MCF 10A (cell line): ENCODE measurements at places on chromosomes 4 and X.

GRCh38 chrX:97030947-97031346, 147.2 kb downstream of the RPA4 start:
- no peak for DNase-seq

GRCh38 chr4:177127658-177128057, 182.0 kb upstream of the NEIL3 start:
- DNase-seq = no peak

GRCh38 chr4:7980036-7980435, 40.4 kb upstream of the AFAP1 start:
- no peak for DNase-seq

DNA sequence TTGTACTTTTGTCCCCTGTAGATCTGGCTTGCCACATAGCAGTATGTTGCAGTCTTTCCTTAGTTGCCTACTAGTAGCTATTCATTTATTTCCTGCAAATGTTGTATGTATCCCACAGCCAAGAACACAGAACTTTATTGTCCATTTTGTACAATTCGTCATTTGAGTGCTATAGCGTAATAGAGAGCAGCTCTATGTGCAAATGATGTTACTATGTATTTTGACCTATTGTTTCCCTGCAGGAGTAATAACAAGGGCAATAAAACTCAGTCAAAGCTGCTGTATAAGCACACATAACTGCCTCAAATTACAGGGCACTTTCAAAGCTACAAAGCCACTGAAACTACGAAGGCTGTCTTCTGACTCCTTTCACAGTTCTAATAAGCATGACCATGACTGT, 48.1 kb downstream of the NRK start:
- DNase-seq = no peak

DNA sequence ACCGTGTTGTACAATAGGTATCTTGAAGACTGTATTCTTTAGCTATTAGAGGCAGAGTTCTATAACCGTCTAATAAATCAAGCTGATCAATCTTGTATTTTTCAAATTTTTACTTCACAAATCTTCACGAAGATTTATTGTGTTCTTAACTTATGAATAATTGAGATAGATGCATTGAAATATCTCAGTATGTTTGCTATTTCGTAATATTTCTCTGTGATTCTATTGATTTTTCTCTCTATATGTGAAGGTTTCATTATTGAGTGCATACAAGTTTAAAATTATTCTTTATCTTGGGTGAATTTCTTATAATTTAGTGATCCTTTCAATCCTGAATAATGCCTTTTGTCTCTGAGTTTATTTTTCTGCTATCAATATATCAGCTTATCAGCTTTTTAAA, 19.8 kb upstream of the SHISA3 start:
- no peak for DNase-seq

DNA sequence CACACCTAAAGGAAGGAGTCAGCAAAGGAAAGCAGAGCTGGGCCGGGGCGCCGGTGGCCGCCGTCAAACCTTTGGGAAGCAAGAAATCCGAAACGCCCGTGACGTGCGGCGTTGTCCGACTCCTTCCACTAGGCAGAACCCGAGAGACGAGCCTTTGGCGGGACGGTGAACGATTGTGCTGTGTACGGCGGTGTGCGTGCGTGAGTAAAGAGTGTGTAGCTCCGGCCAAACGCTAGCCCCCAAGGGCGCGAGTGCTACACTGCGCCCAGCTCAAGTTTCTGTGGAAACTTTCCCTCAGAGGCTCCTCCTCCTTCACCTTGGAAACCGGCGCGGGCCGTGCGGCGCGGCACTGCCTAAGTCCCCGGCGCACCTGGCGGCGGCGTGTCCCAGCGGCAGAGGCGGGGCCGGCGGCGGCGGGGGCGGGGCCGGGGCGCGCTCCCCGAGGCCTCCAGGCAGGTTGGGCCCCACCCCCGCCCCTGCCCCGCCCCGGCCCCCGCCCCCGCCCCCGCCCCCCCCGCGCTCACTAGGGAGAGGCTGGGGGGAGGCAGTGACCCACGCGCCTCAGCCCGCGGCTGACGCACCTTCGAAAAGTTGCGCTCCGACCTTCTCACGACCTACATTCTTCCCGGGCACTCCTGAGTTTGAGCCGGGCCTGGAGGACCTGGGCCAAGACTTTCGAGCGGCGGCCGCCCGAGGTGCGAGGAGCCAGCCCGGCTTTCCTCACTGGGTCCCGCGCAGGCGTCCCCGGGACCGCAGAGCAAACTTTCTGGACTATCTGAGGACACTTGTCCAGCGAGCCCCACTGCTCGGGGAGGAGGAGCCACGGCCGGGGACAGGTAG, at the start of gene FHIP1A:
TSS of gene FHIP1A (plus strand) at position 547 of the 840 bp plus-strand sequence. CDS start 157,084 bp downstream, outside the sequence.
- peak; percentile 95 for DNase-seq

DNA sequence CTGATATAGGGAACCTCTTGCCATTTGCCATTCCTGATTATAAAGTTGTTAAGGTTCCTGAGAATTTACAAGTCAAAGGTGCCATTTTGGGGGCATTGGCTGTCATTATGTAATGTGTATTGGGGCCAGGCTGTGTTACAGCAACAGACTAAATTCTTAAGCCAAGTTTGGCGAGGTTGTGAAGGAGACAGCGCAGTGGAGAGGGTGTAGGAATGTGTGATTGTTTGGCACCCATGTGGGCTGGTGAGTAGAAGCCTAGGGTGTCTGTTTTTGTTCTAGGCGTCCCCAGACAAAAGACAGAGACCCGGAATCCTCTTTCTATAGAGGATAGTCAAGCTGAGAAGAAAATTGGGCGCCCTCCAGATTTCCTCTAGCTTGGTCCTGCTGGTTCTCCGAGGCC, 2535.3 kb downstream of the PCDH7 start:
- no peak for DNase-seq

- DNase-seq = no peak
These were observed 321.7 kb downstream of the ANK2 start for GRCh38 chr4:113371111-113371510.
